ENCODE measurements at places on chromosomes 1 and 21.

- no peak for DNase-seq
- H3K27me3 ChIP-seq: no peaks in the 10 kb centered on the region
- no peaks in the 10 kb centered on the region for H3K36me3 ChIP-seq
- H3K4me3 ChIP-seq: peak overlapping the region; percentile 54
- H3K27ac ChIP-seq: peak overlapping the region; percentile 87
- H3K4me1 ChIP-seq: no peaks in the 10 kb centered on the region
Measured at GRCh38 chr1:109281680-109282496, 1.1 kb downstream of the PSRC1 start.

DNA sequence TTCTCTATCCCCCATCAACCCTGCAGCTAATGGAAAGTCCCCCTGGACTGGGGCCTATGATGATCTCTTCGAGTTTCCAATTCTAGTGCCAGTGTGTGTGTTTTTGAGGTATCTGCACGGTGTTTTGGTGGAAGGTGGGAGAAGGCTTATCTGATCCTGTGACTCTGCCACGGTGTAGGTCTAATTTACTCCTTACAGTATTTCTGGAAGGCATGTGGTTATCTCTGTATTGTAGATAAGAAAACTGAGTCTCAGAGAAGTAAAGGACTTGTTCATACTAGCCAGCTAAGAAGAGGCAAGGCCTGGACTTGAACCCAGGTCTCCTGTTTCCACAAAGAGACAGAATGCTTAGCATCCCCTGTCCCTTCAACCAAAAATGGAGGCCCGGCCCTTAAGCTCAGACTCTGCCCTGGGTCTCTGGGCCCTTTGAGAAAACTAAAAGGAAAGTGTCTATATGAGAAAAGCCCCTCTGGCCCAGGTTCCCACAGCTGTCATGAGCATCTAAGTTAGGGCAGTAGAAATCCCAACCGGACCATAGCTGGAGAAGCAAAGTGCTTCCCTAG lies 20.3 kb downstream of the RIMS3 start:
- H3K4me3 ChIP-seq: no peak overlapping the region
- DNase-seq: no peak
- no peaks in the 10 kb centered on the region for H3K4me1 ChIP-seq
- H3K27me3 ChIP-seq: no peaks in the 10 kb centered on the region

GRCh38 chr1:183648042-183648441 lies 5.1 kb downstream of the APOBEC4 start:
- H3K27me3 ChIP-seq: no peaks in the 10 kb centered on the region
- no peaks in the 10 kb centered on the region for H3K4me1 ChIP-seq
- no peaks in the 10 kb centered on the region for H3K36me3 ChIP-seq
- H3K27ac ChIP-seq: no peak overlapping the region

DNA sequence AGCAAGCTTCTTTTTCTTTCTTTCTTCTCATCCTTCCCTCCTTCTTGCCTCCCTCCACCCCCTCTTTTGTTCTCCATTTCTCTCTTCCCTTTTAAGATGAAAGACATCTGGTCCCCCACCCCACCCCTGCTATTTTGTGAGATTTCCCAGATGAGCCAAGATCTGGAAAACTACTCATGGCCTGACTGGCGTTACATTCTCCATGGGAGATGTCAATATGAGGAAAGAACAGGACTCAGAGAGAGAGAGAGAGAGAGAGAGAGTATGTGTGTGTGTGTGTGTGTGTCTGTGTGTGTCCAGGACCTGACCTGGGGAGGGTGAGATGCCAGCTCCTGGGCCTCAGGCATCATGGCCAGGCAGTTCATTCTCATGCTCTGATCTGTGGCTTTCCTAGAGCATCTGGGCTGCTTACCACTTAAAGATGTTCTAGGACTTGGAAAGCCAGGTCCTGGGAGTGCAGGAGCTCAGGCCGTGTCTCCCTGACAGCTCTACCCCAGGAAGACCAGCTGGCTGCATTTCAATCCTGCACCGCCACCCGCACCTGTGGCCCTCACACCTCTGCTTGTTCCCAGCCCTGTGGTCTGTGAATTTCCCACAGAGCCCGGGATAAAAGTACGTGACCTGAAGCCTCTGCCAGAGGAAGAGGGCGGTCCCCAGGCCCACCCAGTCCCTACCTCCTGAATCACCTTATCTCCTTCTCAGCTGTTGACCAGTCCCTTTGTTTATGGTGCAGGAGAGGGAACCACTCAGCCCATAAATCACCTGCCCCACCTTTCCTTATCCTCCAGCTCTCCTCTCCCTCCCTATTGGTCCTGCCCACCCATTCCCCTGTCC lies 3.2 kb upstream of the BEST4 start:
- no peak overlapping the region for H3K4me3 ChIP-seq
- peaks cover 4% of the 10 kb centered on the region for H3K4me1 ChIP-seq
- H3K36me3 ChIP-seq: no peaks in the 10 kb centered on the region
- H3K27me3 ChIP-seq: no peaks in the 10 kb centered on the region

- H3K4me3 ChIP-seq: no peak overlapping the region
- peaks cover 97% of the 10 kb centered on the region for H3K36me3 ChIP-seq
- no peak for DNase-seq
Measured at GRCh38 chr1:39445573-39445972, 45.9 kb upstream of the BMP8A start.

DNA sequence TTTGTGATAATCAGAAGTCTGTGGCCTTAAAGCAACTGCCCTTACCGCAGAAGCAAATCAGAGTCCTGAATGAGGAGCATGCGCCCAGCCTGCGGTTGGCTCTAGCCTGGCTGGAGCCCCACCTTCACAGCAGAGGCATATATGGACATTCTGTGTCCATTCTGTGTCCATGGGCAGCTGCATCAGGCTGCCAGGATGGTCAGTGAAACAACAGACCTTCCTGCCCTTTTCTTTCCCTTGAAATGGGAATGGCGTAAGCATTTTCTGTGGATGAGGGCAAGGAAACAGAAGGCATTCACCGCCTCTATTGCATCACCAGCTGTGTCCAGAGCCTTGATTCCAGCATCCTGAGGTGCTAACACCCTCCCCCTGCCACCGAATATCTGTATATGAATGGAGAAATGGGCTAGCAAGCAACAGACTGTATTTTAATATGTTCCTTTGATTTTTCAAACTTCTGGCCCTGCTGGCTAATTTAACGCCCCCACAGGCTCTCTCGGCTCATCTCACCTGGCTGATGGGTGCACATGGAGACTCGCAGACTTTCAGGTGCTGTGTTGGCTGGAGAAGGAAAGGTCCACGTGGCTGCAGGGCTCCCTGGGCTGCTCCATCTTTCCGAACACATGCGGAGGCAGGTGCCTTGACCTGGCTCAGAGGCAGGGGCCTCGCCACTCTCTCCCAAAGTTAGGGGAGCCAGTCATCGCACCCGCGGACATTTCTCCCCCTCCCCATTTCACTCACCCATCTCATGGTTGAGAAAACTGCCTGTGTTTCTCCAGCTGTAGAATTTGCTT lies 159.2 kb downstream of the GALNT2 start:
- no peaks in the 10 kb centered on the region for H3K36me3 ChIP-seq
- peak; percentile 85 for DNase-seq
- peaks cover 68% of the 10 kb centered on the region for H3K4me1 ChIP-seq
- H3K27ac ChIP-seq: peak overlapping the region; percentile 87

- H3K27me3 ChIP-seq: no peaks in the 10 kb centered on the region
- H3K27ac ChIP-seq: no peak overlapping the region
- DNase-seq: no peak
- H3K36me3 ChIP-seq: peaks cover 8% of the 10 kb centered on the region
Measured at GRCh38 chr1:243407284-243408018, 151.6 kb downstream of the SDCCAG8 start.

GRCh38 chr1:12405325-12406210 lies 175.7 kb downstream of the VPS13D start:
- H3K27me3 ChIP-seq: no peaks in the 10 kb centered on the region
- no peaks in the 10 kb centered on the region for H3K4me1 ChIP-seq
- peaks cover 21% of the 10 kb centered on the region for H3K36me3 ChIP-seq
- peak overlapping the region; percentile 79 for H3K27ac ChIP-seq
- H3K4me3 ChIP-seq: no peak overlapping the region

DNA sequence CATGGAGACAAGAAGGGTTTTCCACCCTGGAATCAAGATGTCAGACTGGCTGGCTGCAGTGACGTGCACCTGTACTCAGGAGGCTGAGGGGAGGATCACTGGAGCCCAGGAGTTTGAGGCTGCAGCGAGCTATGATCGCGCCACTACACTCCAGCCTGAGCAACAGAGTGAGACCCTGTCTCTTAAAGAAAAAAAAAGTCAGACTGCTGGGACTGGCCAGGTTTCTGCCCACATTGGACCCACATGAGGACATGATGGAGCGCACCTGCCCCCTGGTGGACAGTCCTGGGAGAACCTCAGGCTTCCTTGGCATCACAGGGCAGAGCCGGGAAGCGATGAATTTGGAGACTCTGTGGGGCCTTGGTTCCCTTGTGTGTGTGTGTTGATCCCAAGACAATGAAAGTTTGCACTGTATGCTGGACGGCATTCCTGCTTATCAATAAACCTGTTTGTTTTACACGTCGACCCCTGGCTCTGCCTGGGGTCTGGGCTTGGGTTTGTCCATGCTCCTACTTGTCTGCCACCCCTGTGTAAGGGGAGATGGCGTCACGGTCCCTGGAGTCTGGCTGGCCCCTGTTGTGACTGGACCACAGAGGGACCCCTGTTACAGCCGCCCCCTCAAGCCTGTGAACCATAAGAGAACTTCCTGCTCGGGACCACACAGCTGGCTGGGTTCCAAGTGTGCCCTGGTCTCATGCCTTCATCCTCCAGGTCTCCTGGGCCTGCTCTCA lies 20.9 kb upstream of the VPS13D start:
- peaks cover 3% of the 10 kb centered on the region for H3K27me3 ChIP-seq
- H3K36me3 ChIP-seq: peaks cover 4% of the 10 kb centered on the region
- peak; percentile 87 for DNase-seq
- H3K27ac ChIP-seq: no peak overlapping the region
- no peak overlapping the region for H3K4me3 ChIP-seq

DNA sequence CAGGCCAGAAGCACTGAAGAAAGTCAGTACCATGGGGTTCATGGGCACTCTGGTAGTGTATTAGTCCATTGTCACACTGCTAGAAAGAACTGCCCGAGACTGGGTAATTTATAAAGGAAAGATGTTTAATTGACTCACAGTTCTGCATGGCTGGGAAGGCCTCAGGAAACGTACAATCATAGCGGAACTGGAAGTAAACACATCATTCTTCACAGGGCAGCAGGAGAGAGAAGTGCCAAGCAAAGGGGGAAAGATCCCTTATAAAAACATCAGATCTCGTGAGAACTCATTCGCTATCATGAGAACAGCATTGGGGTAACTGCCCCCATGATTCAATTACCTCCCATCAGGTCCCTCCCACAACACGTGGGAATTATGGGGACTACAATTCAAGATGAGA lies 20.2 kb upstream of the ROR1 start:
- H3K4me3 ChIP-seq: no peak overlapping the region
- H3K27ac ChIP-seq: no peak overlapping the region
- H3K4me1 ChIP-seq: peaks cover 7% of the 10 kb centered on the region
- DNase-seq: no peak
- no peaks in the 10 kb centered on the region for H3K36me3 ChIP-seq

GRCh38 chr1:197685785-197686184 lies 89.5 kb downstream of the DENND1B start:
- H3K27ac ChIP-seq: no peak overlapping the region
- H3K36me3 ChIP-seq: no peaks in the 10 kb centered on the region
- H3K27me3 ChIP-seq: no peaks in the 10 kb centered on the region
- DNase-seq: no peak

GRCh38 chr1:114235960-114236359 lies 82.3 kb upstream of the SYT6 start:
- peaks cover 11% of the 10 kb centered on the region for H3K27me3 ChIP-seq
- no peak overlapping the region for H3K27ac ChIP-seq

GRCh38 chr1:178101266-178101630 lies 7.3 kb downstream of the RASAL2 start:
- H3K27ac ChIP-seq: peak overlapping the region; percentile 92
- no peaks in the 10 kb centered on the region for H3K36me3 ChIP-seq
- DNase-seq: no peak
- no peak overlapping the region for H3K4me3 ChIP-seq
- H3K27me3 ChIP-seq: no peaks in the 10 kb centered on the region
- H3K4me1 ChIP-seq: peaks cover 100% of the 10 kb centered on the region

DNA sequence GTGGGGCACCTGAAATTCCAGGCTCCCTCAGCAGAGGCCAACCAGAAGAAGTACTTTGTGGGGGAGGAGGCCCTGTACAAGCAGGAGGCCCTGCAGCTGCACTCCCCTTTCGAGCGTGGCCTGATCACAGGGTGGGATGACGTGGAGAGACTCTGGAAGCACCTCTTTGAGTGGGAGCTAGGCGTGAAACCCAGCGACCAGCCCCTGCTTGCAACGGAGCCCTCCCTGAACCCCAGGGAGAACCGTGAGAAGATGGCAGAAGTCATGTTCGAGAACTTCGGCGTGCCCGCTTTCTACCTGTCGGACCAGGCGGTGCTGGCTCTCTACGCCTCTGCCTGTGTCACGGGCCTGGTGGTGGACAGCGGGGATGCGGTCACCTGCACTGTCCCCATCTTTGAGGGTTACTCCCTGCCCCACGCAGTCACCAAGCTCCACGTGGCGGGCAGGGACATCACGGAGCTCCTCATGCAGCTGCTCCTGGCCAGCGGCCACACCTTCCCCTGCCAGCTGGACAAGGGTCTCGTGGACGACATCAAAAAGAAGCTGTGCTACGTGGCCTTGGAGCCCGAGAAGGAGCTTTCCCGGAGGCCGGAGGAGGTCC lies 634 bp downstream of the ACTRT2 start:
- no peaks in the 10 kb centered on the region for H3K4me1 ChIP-seq
- no peak for DNase-seq
- H3K4me3 ChIP-seq: no peak overlapping the region
- no peaks in the 10 kb centered on the region for H3K36me3 ChIP-seq

DNA sequence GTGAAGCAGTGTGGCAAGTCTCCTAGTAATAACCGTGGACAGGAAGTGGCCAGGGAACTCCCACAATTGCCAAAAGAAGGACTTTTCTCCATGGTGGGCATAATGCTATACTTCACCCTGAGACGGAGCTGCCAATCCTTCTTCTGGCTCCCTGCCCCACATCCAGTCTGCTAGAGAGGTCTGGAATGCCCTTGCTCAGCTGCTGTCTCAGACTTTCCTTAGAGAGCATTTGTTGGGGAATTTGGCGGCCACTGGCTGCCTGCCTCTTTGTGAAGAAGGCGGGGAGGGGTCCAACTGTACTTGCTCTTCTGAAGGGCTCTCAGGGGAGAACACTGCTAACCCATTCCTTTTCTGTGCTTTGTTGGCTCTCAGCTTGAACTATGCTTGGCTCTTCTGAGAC lies 123.7 kb upstream of the EDN2 start:
- no peaks in the 10 kb centered on the region for H3K27me3 ChIP-seq
- H3K27ac ChIP-seq: no peak overlapping the region
- no peak overlapping the region for H3K4me3 ChIP-seq
- peaks cover 7% of the 10 kb centered on the region for H3K4me1 ChIP-seq
- DNase-seq: no peak
- H3K36me3 ChIP-seq: no peaks in the 10 kb centered on the region

- no peaks in the 10 kb centered on the region for H3K27me3 ChIP-seq
- no peak overlapping the region for H3K4me3 ChIP-seq
- no peaks in the 10 kb centered on the region for H3K4me1 ChIP-seq
- H3K36me3 ChIP-seq: no peaks in the 10 kb centered on the region
Measured at GRCh38 chr1:184555665-184556641, 169.1 kb downstream of the C1orf21 start.

GRCh38 chr1:18927654-18928272 lies 25.4 kb upstream of the ALDH4A1 start:
- H3K4me3 ChIP-seq: no peak overlapping the region
- no peaks in the 10 kb centered on the region for H3K36me3 ChIP-seq
- H3K27me3 ChIP-seq: no peaks in the 10 kb centered on the region

All from tibial artery (tissue), 4 donors.